ENCODE measurements at places on chromosomes 3 and 15. TPM values are rescaled to one million over a fixed set of nuclear protein-coding genes. Genes with fewer than 3 reads are reported as not detected.

GRCh38 chr3:13144163-13145023, 71.2 kb upstream of the IQSEC1 start:
- peaks cover 1% of the 10 kb centered on the region for H3K4me1 ChIP-seq
- no peak overlapping the region for H3K4me3 ChIP-seq
- DNase-seq = no peak
- no peaks in the 10 kb centered on the region for H3K36me3 ChIP-seq
- H3K27me3 ChIP-seq = no peaks in the 10 kb centered on the region

DNA sequence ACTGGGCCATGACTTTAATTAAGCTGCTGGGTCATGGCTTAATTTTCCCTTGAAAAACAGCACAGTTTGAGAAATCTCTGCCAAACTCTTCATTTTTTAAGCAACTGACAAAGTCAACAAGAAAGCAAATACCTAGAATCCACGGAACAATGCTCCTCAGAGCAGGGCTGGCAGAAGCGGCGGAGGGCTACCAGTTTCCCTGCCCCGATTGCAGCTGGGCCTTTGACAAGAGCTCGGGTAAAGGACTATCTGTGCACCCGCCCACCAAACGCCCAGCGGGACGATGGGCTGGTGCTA, 1.2 kb downstream of the GOLIM4 start:
- H3K36me3 ChIP-seq = no peaks in the 10 kb centered on the region
- peak overlapping the region; percentile 96 for H3K4me3 ChIP-seq
- H3K4me1 ChIP-seq = peaks cover 6% of the 10 kb centered on the region
- no peak overlapping the region for H3K27ac ChIP-seq

The TMEM40 gene
- not detected for total RNA-seq

DNA sequence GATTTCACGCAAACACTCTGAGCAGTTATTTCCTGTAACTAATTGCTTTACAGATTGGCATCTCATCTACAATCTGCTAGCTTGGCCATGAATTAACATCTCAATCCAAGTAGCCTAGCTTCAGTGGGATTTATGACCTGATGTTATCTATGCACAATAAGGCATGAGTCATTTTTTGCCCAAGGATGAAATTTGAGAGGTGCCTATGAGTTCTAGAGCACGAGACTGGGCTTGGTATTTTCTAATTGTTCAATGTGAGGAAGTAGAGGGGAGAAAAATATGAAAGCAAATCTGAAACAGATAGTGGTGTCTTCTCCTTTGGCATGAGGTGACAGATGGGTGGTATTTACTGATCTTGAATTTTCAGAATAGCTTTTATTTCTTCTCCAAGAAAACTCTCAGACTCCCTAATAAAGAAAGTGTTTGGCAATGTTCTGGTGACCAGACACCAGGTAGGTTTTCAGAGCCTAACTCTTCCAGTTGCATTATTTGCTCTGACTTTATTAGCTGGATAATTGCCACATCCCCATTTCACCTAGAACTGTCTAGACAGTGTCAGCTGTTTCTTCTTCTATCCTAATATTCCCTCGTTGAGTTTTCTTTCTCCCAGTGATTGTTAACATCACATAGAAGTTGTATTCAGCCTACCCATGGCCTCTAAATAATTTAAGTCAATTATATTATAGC, 301.0 kb upstream of the UMPS start:
- no peak for DNase-seq
- H3K27ac ChIP-seq = no peak overlapping the region
- no peaks in the 10 kb centered on the region for H3K4me1 ChIP-seq
- no peaks in the 10 kb centered on the region for H3K36me3 ChIP-seq
- no peak overlapping the region for H3K4me3 ChIP-seq

- no peak overlapping the region for H3K4me3 ChIP-seq
- no peak for DNase-seq
- H3K36me3 ChIP-seq = no peaks in the 10 kb centered on the region
- H3K27me3 ChIP-seq = no peaks in the 10 kb centered on the region
Measured at GRCh38 chr15:91664224-91664836, 189.2 kb upstream of the SLCO3A1 start.

- DNase-seq = no peak
- no peaks in the 10 kb centered on the region for H3K36me3 ChIP-seq
- H3K27me3 ChIP-seq = no peaks in the 10 kb centered on the region
- no peak overlapping the region for H3K4me3 ChIP-seq
Measured at GRCh38 chr15:65994832-65995231, 125.5 kb downstream of the RAB11A start.

Data from H9 (cell line).